Suppressor macrophage treated with lipopolysaccharide for 4 hours (primary cell): ENCODE measurements at places on chromosomes 1 and 21.
A peak's percentile ranks its signal among the peaks of the same experiment; 100 is the strongest.

DNA sequence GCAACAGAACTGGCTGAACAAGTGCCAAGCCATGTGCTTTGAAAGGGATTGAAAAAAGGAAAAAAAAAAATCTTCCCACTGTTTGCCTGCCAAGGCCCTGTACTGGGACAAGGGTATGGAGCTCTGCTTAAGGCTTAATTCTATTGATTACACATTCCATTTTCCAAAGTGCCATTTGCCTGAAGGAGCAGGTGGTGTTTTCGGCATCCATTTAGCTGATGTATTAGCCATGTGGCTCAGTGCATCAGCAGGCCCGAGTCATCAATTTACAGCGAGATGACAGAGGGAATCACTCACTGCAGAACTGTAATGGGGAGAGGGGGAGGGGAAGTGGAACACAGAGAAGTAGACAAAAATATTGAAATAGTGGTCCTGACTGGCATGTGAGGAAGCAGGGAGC lies 144.2 kb upstream of the BEND5 start:
- no peak for DNase-seq

DNA sequence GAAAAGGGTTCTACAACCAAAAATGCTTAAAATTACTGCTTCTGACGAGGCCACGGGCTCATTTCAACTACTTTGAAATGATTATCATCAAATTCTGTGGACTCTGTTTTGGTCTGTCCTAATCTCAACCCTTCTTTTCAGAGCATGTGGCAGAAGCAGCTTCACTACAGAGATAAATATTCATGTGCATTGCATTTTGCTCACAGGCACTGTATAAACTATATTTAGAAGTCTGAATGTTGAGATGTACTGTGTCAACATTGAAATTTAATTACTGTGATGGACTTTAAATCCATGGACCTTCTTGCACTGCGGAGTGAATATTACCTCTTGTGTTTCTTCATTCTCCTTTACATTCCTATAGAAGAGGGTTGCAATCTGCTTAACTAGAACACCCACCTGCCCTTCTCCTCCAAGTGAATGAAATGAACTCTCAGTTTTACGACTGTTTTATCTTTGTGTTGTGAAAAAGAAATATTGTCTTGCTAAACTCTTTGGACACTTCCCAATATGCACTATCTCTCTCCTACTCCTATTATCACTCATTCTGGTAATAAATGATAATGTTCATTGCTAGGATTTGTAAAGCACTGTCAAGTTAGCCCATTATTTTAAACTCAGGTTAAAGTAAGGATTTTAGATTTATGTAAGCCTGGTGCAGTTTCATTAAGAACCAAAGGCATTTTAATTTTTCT lies 281.2 kb upstream of the ST6GALNAC5 start:
- no peak for DNase-seq

GRCh38 chr1:45508295-45509151 lies 8.4 kb downstream of the MMACHC start:
- no peak for DNase-seq

- peak; percentile 88 for DNase-seq
Observed at GRCh38 chr1:151070474-151071276, at the start of gene GABPB2. GABPB2 (plus strand) TSS chr1:151070761; CDS start chr1:151088190, 17,429 bp downstream.

- DNase-seq, result peak; percentile 16
Observed at GRCh38 chr21:15826147-15826780, 96.5 kb downstream of the USP25 start.
